ENCODE measurements at places on chromosomes 2 and 18. TPM values are rescaled to one million over a fixed set of nuclear protein-coding genes. Genes with fewer than 3 reads are reported as not detected.

GRCh38 chr2:31238126-31238905, 4.4 kb downstream of the EHD3 start:
- DNase-seq: no peak

GRCh38 chr18:34543945-34544344, 166.2 kb upstream of the DTNA start:
- DNase-seq: no peak

DNA sequence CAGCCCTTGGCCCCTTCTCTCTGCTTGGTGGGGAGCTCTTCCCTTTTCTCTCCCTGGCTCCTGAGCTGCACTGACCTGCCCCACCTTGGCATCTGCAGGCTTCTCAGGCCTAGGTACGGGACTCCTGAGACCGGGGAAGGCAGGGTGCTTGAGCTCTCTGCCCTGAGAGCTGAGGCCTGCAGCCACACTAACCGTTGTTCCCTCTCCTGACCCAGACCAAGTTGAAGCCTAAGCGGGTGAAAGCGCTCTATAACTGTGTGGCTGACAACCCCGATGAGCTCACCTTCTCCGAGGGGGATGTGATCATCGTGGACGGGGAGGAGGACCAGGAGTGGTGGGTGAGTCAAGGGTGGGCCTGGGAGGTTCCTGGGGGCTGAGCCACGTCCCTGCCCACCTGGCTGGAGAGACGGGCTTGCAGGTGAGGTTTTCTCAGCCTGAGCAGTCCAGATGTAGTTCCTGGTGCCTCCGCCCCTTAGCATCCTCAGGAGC, 22.2 kb downstream of the ITGB1BP1 start:
- DNase-seq: no peak

DNA sequence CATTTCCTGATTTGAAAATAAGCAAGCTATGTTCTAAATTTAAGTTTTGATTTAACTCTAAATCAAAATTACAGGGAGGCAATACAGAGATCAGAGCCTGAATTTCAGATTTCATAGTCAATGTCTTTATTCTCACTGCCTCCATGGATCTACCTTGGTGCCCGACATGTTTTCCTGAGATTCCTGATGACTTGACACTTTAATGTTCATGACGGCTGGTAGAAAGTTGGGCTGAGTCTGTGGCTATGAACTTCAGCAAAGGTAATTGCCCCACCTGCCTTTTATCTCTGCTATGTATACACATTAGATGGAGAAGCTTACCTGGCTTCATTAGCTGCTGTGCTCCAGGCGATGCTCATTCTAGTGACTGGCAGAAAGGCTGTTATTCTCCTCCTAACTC, 1390.5 kb upstream of the CELF4 start:
- DNase-seq: no peak

DNA sequence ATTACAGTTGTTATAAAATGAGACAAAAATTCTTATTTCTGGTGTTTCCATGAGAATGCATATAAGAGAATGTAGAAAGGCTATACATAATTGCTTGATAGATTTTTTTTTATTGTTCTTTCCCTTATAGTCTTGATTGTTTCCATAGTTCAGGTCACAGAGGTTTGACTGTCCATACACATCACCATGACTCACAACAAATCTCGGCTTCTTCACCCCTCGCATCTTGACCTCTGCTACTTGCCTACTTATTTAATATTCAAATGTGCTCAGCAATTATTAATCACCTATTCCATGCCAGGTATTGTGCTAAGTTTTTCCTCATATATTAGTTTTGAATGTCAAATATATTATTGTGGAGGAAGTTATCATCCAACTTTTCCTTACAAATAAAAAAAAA, 789.6 kb downstream of the RNF144A start:
- no peak for DNase-seq

- DNase-seq: no peak
Measured at GRCh38 chr2:129499747-129500146, 479.7 kb upstream of the RAB6C start.

DNA sequence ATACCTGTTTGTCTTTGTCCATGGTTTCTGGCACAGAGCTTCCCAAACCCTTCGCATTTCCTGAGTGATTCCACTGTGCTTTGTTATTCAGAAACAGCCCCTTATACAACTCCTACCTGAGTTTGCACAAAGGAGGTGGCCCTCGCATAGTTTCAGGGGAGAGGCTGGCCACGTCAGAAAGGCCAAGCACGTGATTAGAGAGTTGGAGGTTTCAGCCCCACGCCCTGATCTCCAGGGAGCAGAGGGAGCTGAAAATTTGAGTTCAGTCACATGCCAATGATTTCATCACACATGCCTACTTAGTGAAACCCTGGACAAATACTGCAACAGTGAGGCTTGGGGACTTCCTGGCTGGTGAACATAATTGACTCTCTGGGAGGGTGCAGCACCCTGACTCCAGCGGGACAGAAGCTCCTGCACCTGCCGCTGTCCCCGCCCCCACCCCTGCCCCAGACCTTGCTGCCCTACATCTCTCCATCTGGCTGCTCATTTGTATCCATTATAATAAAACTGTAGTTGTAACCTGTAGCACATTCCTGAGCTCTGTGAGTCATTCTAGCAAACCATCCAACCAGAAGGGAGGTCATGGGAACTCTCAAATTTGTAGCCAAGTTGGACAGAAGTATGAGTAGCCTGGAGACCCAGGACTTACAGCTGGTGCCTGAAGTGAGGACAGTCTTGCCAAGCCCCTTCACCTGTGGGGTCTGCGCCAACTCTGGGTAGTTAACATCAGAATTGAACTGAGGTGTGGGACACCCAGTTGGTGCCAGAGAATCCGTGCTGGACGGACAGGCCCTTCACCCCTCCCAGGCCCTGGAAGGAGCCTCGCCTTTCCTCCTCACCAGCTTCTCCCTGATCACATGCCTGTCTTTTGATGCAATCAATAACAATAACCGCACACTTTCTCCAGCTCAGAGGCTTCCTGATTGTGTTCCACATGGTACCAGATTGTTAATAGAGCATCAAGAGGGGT, 224.3 kb downstream of the ANAPC1 start:
- peak; percentile 33 for DNase-seq

GRCh38 chr2:127096718-127097470, 10.1 kb downstream of the BIN1 start:
- no peak for DNase-seq

DNA sequence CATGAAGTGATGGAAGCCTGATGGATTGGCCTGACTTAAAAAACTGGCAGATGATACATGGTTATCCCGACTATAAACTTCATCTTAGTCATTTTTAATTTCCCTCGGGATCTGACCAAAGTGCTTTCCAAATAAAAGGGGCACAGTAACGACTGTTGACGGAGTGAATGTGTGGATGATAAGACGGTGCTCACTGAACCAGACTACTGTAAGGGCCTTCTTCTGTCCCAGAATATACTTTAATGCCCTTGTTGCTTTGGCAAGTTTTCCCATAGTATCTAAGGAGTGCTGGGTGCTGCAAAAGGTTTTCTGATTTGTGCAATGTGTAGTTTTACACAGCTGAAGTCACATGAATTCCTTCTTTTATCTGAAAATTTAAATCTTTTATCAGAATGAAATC, 373.5 kb downstream of the DSEL start:
- no peak for DNase-seq

- DNase-seq: no peak
Measured at GRCh38 chr2:211205836-211206235, 649.4 kb downstream of the CPS1 start.

DNA sequence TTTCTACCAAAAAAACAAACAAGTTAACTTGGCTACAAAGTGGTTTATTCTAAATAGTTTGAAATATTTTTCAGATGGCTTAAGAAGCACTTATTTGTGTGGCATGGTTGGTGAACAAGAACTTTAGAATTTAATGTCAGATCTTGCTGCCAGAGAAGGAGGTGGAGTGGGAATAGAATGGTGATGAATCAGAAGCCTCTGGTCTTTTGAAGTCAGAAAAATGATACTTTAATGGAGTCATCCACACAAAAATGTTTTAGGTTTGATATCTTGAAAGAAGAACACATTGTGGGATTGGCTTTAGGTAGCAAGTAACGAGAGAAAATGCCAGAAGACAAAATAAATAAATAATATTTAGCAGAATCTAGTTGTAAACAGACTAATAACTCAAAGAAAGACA, 243.1 kb upstream of the FANCL start:
- no peak for DNase-seq

- peak; percentile 49 for DNase-seq
Measured at GRCh38 chr2:67616749-67617148, 219.6 kb downstream of the ETAA1 start.

GRCh38 chr2:205273148-205273547, 409.2 kb upstream of the NRP2 start:
- no peak for DNase-seq

- peak; percentile 76 for DNase-seq
Measured at GRCh38 chr18:59899298-59900221, at the start of gene PMAIP1. Gene PMAIP1, plus strand, starts transcription at chr18:59899996. Its CDS starts 182 bp downstream, at chr18:59900178.

DNA sequence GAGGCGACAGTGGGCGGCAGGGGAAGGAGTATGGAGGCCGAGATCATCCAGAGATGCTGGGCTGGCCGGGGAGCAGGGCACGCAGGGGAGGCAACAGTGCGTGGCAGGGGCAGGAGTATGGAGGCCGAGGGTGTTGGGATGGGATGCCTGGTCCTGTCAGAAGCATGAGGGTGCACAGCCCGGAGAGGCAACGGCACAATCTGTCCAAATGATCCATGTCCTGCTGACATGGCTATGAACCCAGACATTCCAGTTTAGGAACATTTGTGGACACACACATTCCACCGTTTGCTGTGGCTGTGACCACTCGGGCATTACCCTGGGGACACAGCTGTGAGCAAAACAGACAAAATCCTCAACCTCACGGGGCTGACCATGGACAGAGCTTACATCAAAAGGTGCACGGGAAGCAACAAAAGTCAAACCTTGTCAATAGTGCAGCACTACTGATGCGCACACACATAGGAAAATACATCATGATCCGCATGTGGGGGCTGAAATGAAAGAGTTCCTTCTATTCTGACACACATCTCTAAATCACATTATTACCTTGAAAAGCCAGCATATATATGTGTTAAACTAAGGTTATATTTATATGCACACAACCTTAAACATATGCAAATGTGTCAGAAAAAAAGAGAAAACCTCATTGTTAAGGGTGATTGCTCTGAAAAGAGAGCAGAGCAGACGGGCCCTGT, 144.0 kb upstream of the GPC1 start:
- DNase-seq: no peak

DNA sequence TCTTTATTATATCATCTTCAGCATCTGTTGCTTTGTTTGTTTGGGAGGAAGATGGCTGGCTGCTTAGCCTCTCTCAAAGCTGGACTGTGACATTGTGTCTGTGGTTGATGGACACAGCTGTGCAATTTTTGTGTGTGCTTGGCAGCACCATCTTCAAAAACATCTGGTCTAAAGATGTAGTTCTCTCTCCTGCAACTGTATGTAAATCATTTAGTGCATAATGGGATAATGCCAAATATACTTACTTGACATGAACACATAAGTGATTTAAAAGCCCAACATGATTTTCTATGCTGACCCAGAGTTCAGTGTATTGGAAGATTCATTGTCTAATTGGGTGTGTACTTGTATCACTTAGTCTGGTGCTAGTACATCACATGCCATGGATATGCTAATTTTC, 112.2 kb downstream of the MAP4K4 start:
- DNase-seq: no peak

DNA sequence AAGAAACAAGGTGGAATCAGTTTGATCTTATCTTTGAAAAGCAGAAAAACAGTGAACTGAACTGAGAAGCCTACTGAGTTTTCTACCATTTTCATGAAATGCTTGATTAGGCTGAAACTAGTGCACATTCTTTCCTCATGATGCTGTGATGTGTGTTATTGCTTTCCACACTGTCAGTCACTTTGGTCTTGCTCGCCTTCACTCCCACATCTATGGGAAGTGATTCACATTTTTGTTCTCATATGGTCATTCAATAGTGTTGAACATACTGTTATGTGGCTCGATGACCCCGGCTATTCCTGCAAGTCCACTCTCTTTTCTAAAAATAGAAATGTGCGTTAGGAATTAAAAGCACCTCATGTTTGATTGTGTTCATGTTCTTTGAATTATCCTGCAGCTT, 129.7 kb downstream of the TGIF1 start:
- no peak for DNase-seq

The LRRC30 gene
- total RNA-seq: not detected

The STPG4 gene
- total RNA-seq: not detected

The CYP27C1 gene
- total RNA-seq: not detected

The RAMP1 gene
- total RNA-seq: 159 TPM

The RAB6C gene
- total RNA-seq: 0.24 TPM

The TSGA10 gene
- total RNA-seq: 3.9 TPM

The ABCG8 gene
- not detected for total RNA-seq

The BOK gene
- 2.4 TPM for total RNA-seq

Data from heart right ventricle (tissue), 16 donors.